ENCODE measurements at places on chromosomes 16 and 17.

- DNase-seq, result no peak
Observed at GRCh38 chr16:83717814-83718213, 90.0 kb upstream of the HSBP1 start.

- DNase-seq, result no peak
Observed at GRCh38 chr16:89119166-89119621, 25.5 kb downstream of the ACSF3 start.

GRCh38 chr17:79372470-79373238 is 238.2 kb downstream of the RBFOX3 start:
- DNase-seq, result no peak

GRCh38 chr16:28505489-28506137 is 1.0 kb downstream of the IL27 start:
- DNase-seq, result no peak

DNA sequence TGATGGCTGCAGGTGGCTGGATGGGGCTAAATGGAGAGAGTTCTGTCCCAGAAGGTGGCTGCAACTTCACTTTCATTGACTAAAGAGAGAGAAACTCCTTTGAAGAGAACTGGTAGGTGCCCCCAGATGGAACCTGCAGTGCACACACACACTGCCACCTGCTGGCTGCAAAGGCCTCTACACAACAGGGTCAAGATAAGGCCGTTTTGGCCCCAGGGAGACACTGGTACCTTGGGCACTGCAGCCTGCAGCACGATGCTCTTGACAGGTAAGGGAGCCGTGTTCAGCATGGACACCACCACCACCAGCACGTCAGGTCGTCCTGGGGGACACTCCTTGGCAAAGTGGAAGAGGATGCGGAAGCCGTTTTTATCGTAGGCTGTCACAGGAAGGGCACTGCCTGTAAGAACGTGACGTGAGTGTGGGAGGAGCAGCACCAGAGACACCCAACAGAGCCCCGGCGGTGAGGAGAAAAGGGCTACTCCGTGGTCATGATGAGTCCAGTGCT is 22.7 kb downstream of the GGA3 start:
- DNase-seq, result no peak

- peak; percentile 61 for DNase-seq
Observed at GRCh38 chr17:74380086-74380958, 13.0 kb downstream of the GPR142 start.

DNA sequence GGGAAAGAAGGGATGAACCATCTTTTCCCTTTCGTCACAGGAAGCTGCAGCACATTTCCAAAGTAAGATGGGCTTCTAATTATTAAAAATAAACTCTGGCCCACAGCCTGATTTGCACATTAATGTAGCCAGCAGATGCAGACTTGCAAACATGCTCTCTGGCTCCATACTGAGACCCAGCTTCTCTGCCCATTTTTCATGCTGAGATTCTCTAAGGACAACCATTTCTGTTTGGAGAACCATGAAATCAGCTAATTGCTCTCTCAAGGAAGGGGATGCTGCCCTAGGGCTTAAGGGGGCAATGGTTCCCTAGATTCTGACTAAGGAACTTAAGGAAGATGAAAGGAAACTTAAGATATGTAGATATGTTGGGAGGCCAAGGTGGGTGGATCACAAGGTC is 63.0 kb upstream of the CES5A start:
- no peak for DNase-seq

DNA sequence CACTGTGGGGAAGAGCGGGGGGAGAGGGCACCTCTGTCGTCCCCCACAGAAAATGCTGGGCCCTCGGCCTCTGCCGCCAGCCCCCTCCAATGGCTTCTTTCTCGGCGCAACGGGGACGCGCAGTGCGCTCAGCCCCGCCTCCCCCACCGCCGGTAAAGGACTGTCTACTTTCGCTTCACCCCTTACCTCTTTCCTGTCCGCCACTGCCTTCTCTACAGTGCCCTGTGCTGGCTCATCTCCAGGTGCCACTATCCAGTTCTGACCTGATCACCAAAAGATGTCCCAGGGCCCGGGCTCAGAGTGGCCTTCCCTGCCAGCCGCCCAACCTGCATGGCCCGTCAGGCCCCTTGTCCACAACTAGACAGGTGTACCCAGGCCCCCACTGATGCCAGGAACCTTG is 7.3 kb downstream of the ENDOV start:
- DNase-seq, result no peak

- DNase-seq, result peak; percentile 50
Observed at GRCh38 chr17:21495281-21495680, 119.1 kb downstream of the KCNJ12 start.

DNA sequence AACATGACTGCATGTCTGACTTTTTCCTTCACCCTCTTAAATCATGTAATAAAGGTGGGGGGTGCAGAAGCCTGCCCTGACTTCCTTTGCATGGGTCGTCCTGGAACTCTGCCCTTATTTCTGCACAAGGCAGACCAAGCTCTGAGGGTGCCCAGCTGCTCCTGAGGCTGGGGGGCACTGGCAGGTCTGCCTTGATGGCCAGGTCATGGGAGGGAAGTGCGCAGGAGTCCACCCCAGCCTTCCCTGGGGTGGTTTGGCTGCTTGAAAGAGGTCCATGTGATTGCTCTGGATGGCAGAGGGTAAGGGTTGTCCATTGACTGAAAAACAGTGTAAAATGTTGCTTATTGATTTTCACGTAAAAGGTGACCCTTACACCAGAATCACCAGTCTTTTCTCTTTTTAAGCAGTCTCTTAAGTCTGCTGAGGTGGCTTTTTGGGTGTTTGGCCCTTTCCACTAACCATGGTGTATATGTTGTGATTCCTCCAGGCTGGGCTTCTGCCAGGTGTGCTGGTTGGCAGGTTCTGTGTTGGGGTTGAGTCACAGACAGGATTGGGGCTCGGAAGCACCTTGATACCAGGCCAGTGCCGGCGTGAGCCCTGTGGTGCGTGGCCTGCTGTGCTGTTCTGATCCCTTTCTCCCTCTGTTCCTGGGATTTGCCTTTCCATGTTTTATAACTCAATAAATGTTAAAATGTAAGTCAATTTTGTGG is 19.4 kb downstream of the DHX38 start:
- DNase-seq, result no peak

DNA sequence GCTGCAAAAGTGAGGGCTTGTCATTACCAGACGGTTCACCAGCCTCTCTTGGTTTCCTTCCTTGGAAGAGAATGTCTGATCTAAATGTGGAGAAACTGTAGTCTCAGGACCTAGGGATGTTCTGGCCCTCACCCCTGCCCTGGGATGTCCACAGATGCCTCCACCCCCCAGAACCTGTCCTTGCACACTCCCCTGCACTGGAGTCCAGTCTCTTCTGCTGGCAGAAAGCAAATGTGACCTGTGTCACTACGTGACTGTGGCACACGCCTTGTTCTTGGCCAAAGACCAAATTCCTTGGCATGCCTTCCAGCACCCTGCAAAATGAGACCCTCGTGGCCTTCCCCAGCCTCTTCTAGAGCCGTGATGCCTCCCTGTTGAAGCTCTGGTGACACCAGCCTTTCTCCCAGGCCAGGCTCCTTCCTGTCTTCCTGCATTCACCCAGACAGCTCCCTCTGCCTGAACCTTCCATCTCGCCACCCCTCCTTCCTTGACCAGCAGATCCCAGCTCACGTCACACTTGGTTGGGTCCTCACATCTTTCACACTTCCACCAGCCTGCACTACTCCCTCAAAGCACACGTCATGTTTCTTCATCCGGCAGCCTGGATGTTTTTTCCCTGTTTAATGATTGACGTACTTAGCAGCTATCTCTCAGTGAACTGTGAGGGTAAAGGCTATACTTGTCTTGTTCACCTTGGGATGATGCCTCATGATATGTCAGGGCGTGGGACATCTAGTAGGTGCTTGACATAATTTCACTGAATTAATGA is 4.3 kb downstream of the ZNF768 start:
- DNase-seq, result no peak

- DNase-seq, result no peak
Observed at GRCh38 chr17:52237151-52237550, 78.6 kb upstream of the CA10 start.

DNA sequence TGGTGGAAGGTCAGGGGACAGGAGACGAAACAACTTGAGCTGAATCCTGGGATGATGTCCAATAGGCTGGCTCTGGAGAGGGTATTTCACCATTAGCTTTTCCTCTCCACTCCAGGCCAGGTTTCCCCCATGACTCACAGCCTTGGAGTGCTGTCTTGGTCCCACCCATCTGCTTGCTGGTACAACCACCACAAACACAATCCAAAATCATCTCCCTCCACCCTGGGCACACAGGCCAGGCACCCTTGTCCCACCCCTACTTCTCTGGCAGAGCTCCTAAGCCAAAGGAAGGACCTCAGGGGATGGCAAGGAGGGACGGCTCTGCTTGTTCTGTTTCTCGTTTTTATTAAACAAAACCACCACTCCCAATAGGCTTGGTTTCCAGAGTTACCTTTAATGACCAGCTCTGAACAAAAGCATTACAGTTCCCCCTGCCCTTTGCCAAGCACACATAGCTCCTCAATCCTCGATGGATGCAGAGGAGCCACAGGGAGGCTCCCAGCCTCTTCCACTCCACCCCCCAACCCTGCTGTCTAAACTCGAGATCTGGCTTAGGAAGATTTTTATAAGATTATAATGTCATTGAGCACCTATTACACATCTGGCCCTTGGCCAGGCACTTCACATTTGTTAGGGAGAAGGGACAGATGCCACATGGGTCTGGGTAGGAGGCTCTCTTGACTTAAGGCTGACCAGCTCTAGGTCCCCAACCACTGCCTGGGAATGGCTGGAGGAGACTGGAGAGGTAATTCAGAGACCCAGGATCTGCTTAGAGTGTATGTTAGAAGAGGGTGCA is 13.3 kb downstream of the CAVIN1 start:
- peak; percentile 23 for DNase-seq

- DNase-seq, result peak; percentile 23
Observed at GRCh38 chr16:30041841-30042240, 10.8 kb upstream of the TLCD3B start.

GRCh38 chr16:66491716-66492064 is 58.2 kb downstream of the TK2 start:
- DNase-seq, result no peak

- DNase-seq, result no peak
Observed at GRCh38 chr16:58197314-58198012, 443 bp downstream of the CSNK2A2 start.

DNA sequence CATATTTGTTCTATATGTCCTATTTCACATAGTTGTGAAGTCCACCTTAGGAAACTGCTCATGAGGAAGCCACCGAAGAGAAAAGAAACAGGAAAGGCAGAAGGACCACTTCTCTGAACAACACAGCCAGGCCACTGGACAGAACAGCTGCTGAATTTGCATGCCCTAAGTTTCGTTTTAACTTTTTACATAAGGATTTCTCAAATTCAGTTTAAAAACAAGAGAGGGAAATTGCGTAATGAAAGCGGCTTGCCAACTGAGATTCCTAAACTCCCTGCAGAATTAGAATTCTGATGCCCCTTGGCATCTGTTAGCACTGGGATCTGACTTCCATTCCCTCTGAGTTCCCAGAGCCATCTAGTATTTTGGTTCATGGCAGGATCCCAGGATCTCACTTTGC is 5.0 kb upstream of the CCL8 start:
- DNase-seq, result no peak

GRCh38 chr16:49431040-49431439 is 57.4 kb downstream of the C16orf78 start:
- DNase-seq, result no peak

DNA sequence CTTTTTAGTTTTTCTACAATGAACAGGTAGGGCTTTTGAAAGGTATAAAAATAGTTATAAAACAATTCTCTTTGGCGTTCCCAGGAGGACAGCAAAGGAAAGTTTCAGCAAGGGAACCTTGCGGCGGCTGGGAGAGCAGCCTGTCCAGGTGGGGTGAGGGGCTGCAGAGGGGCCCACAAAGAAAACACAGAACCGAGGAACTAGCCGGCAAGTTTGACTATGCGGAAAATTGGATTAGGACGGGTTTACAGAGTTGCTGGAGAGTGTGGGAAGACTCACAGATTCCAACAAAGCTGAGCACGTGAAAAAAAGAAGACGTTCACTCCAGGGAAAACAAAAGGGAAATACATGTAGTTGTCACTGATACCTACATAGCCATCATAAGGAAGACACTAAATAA is 40.2 kb upstream of the METTL16 start:
- DNase-seq, result no peak

GRCh38 chr17:76189247-76189646 is 48.2 kb upstream of the FOXJ1 start:
- no peak for DNase-seq

- no peak for DNase-seq
Observed at GRCh38 chr16:82649766-82650165, 23.0 kb downstream of the CDH13 start.

GRCh38 chr17:30309591-30309990 is 17.8 kb upstream of the BLMH start:
- DNase-seq, result no peak

DNA sequence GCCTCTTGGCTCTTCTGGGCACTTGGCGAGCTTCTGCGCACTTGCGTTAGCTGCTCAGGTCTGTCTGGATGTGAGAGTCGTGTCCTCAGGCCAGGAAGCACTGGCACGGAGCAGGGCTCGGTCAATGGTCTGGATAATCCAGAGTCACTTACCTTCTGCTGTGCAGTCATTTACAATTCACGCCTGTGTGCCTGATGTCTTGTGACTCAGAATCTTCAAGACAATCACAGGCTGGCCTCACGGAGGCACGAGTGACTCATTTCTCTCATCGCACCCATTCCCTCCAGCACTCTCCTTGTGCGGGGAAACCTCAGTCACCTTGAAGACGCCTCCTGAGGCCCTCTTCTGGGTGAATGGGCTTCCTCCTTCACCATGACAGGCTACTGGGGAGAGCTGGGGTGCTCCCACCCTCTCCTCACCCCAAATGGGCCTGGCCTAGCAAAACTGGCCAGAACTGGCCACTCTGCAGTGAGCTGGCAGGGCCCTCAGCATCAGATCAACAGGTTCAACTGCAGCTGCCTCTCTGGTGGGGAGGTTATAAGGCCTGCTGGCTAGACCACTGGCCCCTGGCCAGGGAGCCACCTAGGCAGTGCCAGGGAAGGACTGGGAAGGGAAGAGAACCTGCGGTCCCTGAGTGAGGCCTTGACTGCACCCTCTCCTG is 1.9 kb upstream of the CAPN15 start:
- peak; percentile 3 for DNase-seq

DNA sequence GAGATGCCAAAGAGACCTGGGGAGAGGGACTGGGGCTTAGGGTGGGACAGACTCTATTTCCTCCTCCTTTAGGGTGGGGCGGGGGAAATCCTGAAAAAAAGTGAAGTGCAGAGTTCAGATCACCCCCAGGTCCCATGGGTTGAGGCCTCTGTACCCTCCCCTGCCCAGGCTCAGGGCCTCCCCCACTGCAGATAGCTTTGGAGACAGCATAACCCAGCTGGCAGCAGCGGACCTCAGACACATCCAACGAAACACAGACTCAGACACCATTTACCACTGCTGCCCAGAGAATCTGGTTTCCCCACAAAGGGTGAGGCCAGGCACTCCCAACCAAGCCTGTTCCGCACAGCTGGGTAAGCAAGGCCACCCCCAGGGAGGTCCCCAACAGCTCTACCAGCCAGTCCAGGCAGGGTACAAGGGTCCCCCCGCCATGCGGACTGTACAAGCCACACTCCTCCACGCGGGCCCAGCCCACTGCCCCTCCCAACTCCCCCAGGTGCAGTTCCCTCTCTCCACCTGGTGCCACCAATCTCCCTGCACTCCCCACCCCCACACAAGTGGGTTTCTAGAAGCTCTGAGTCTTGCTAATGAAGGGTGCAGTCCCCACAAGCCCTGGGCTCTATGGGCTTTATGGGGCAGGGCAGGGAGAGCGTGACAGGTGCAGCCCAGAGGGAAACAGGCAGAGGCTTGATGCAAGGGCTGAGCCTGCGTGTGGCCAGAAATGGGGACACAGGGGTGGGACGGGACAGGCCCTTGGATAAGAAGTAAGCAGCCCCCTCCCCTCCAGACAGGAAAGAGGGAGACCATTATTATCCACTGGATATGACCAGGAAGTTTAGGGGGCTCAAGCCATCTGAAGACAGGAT is 8.9 kb downstream of the RHBDF2 start:
- DNase-seq, result peak; percentile 11

- DNase-seq, result no peak
Observed at GRCh38 chr17:51765282-51766135, 393.0 kb downstream of the CA10 start.

Data from DMS79 treated with DMSO at 0.1 percent for 48 hours (cell line).